A549 treated with CORT108297 at 1 μM for 4 hours (cell line): ENCODE measurements at places on chromosomes 1 and 21. TPM values are rescaled to one million over a fixed set of nuclear protein-coding genes. Genes with fewer than 3 reads are reported as not detected.

VSIG8 gene
- 0.05 TPM in 2 of 5 replicates, not detected in the others for total RNA-seq

FAM110D gene
- 0.03 to 0.07 TPM (median 0.07 TPM) in 3 of 5 replicates, not detected in the others for total RNA-seq

OR2W3 gene
- total RNA-seq: not detected in 5 replicates

IL20 gene
- 0.06 TPM in 1 of 5 replicates, not detected in the others for total RNA-seq

AUNIP gene
- 6.0 to 8.0 TPM (median 6.4 TPM) in 5 replicates for total RNA-seq

ADAM30 gene
- not detected in 5 replicates for total RNA-seq

OSBPL9 gene
- total RNA-seq: 31.8 to 50.0 TPM (median 38.5 TPM) in 5 replicates

RORC gene
- 0.03 to 0.06 TPM (median 0.04 TPM) in 4 of 5 replicates, not detected in the other for total RNA-seq
